Fibroblast of villous mesenchyme (primary cell): ENCODE measurements at places on chromosomes 7 and 10. TPM values are rescaled to one million over a fixed set of nuclear protein-coding genes. Genes with fewer than 3 reads are reported as not detected.

NAT16 gene
- total RNA-seq: not detected in 2 replicates

- DNase-seq: no peak
These were observed 52.5 kb upstream of the PPP2R2D start for GRCh38 chr10:131848296-131848695.

- DNase-seq: no peak
These were observed 107.4 kb upstream of the RHOBTB1 start for GRCh38 chr10:61051344-61051743.

- DNase-seq: no peak
These were observed 82.8 kb downstream of the HECW1 start for GRCh38 chr7:43195256-43195655.

DNA sequence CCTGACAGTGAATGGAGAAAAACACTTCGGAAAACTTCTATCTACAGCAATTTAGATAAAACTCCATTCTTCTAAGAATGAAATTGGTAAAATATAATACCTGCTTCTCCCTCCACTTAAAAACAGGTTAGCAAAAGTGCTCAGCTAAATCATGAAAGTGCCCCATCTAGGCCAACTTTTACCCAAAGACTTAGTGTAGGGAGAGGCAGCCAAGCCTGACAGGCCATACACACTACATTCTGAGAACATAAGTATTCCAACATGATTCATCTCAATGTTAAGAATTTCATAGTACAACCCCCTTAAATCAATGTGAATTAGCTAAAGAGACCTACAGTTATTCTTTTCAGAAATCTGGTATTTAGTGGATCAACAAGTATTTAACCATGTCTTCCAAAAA, 7.2 kb downstream of the FAM3C start:
- DNase-seq: no peak

DNA sequence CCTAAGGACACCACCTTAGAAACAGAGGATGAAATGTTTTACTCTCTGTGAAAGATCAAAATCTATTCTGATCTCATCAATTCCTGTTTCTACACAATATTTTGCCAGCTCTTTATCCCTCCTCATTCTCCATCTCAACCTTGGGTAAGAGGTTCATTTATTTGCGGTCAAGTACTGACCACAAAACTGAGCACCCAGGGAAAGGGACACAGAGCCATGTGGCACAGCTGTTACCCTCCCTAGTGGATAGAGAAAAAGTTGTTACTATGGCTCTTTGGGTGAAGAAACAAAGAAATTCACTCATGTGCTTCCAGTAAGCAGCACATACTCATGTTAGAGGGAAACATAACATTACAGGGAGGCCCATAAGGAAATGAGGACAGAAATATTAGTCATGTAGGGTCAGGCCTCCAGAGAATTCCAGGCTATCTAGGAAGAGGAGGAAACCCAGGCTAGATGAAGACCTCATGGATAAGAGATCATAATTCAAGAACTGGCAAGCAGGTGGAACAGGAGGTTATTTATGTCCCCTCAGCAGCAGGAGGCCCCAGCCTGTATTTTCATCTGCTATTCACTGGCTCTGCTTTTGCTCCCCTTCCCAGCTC, 114.5 kb downstream of the ATE1 start:
- DNase-seq: peak; percentile 19

- DNase-seq: peak; percentile 10
These were observed 9.5 kb downstream of the PPA1 start for GRCh38 chr10:70223728-70224127.

DNA sequence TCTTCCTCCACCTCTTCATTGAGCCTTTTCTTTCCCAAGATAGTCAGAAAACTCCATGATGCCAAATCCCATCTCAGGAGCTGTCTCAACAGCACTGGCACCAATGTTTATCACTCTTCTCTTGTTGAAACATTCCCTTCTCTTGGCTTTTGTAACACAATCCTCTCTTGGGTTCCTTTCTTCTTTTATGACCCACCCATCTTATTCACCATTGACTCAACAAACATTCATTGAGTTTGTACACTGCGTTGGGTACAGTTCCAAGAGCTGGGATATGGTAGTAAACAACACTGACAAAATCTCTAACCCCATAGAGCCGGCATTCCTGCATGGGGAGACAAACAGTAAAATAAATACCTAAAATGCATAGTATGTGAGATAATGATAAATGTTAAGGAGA, 577.5 kb downstream of the INHBA start:
- no peak for DNase-seq

DNA sequence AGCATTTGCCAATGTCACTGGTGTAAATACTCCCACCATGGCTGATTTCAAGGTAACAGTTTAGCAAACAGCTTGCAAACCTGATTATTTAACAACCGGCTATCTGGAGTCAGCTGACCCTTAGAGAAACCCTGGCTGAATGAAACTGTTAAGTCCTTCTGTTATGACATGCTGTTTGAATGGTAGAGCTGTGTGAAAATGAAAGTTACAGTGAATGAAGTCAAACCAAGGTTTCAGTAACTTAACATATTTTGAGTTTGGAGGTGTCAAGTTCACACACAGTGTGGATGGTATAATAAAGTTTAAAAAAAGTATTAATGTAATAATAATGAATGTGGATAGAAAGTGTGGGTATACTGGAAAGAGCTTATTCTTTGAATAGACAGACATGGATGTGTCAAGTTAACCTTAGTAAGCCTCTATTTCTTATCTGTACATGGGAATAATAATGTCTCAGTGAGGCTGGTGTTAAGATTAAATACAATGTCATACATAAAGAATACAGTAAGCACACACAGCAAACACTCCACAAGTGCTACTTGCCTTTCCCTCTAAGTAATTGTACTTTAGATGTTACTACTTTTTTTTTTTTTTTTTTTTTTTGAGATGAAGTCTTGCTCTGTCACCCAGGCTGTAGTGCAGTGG, 150.4 kb downstream of the TAX1BP1 start:
- no peak for DNase-seq

- DNase-seq: no peak
These were observed 36.3 kb downstream of the SCART1 start for GRCh38 chr10:133489816-133490588.
